ENCODE measurements at places on chromosomes 7 and 10.

GRCh38 chr7:55063633-55064032, 44.8 kb downstream of the EGFR start:
- no peak for DNase-seq

DNA sequence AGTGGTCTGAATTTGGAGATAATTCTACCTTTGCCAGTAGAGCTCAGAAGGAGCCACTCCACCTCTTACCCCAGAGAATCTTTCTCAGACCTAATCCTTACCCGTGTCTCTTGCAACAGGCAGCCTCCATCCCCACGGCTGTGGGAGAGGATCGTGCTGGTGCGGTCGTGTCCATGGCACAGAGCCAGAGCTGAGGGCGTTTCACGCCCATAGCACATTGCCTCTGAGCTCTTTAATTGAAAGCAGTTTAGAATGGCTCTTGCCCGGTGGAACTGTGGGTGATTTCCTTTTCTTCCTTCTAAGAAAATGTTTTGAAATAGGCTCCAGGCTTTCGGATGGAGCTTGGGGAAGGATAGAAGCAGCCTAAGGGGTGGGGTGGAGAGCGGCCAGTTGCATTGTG, 41.5 kb downstream of the PRF1 start:
- DNase-seq = peak; percentile 42

DNA sequence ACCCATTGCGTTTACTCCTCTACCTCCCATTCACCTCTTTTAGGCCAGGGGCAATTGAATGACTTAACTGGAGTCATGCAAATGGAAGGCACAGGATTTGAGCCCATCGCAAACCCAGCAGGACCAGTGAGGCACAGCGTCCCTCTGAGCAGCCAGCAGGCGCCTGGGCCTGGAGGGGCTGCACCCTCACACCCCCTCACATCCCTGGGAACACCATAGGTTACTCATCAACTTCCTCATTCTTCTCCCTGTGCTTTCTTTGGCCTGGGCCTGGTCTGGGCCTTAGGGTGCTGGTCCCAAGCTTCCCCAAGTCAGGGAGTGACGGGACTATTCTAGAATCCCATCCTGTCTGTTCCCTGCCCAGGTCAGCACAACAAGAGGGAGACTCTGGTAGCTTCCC, 169.4 kb upstream of the EEPD1 start:
- no peak for DNase-seq

DNA sequence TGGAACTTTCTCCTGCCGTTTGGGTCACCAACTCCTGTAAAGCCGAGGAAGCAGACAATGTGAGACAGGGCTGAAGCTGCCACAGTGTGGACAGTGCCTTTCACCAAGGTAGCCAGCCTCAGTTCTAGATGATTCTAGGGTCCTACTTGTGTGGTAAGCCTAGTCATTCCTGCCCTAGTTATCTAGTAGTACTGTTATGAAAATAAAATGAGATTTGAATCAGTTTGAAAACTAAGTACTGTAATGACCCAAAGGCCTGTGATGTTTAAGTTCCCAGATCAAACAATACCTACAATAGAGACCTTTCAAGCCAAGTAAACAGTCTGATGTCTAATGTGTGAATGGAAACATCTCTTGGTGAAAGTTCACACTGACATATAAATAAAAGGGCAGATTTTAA, 37.1 kb downstream of the POLL start:
- DNase-seq = no peak

DNA sequence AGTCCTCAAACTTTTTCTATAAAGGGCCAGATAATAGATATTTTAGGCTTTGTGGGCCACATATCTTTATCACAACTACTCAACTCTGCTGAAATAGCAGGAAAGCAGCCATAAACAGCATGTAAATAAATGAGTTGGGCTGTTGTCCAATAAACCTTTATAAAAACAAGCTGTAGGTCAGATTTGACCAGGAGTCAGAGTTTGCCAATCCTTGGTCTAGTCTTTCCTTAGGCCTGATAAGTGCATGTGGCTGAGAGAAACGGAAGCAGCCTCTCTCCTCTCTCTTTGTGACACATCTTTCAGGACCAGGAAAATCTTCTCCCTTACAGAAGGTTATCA, 724.5 kb downstream of the GRID1 start:
- DNase-seq = no peak

DNA sequence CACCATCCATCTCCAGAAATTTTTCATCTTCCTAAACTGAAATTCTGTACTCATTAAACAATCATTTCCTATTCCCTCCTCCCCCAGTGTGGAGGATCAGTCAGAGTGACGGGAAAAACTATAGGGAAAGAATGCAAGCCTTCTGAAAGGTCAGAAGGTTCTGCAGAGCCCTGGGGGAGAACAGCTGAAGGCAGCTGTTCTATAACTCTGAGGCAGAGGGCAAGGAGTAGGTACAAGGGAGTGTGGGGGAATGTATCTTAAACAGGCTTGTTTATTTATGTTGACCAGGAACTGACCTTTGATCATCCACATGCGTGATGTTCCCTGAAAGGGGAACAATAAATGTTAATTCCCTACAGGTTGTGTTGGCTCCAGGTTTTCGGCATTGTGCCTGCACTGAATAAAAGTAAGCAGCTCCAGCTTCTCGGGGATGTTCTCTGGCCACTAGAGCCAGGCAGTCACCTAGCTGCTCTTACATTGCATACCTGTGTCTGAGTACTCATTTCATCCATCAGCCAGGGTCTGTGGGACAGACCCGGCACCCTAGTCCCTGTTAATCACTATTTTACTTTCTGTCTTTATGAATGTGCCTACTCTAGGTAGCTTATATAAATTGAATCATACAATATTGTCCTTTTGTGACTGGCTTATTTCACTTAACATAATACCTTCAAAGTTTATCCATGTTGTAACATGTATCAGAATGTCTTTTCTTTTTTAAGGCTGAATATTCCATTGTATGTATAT, 5.8 kb downstream of the IFIT1 start:
- DNase-seq = no peak

GRCh38 chr10:62021128-62021665, 119.7 kb downstream of the ARID5B start:
- no peak for DNase-seq

- no peak for DNase-seq
These were observed 664.9 kb downstream of the CNTNAP2 start for GRCh38 chr7:146781352-146782116.

GRCh38 chr10:115941361-115941771, 331.6 kb downstream of the GFRA1 start:
- no peak for DNase-seq

DNA sequence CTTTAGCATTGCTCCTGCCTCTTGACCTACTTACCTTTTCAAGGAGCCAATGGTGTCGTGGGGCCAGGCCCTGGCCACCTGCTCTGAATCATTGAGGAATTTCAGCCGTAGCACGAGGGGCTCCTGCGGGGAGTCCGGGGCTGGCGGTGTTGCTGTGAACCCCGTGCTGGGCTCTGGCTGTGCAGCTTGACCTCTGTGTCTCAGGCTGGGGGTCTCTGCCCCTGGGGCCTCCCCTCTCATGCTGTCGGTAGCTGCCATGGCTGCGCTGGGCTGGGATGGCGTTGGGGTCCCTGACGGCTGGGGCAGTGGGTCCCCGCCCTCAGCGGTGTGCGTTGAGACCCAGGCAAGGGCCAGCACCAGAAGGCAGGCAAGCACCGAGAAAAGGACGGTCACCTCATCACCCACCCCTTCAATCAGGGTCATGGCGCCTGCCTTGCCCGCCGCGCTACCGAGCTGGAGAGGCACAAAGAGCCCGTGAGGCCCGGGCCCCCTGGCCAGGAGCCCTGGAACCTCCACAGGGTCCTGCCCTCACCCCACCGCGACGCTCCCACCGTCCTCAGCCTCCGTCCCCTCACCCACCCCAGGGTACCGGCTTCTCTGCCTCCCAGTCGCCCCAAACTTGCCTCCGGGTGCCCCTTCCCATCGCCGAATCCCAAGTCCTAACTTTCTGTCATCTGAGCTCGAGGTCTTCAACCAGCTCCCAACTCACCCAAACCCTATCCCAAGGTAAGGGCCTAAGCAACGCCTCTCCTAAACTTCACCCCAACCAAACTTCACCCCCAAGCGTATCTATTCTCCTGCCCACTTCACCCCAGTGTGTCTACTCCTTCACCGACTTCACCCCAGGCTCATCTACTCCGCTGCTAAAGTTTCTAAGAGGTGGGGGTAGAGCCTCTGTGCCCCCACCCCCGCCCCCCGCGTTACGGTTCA, 887 bp downstream of the TMUB1 start:
- no peak for DNase-seq

DNA sequence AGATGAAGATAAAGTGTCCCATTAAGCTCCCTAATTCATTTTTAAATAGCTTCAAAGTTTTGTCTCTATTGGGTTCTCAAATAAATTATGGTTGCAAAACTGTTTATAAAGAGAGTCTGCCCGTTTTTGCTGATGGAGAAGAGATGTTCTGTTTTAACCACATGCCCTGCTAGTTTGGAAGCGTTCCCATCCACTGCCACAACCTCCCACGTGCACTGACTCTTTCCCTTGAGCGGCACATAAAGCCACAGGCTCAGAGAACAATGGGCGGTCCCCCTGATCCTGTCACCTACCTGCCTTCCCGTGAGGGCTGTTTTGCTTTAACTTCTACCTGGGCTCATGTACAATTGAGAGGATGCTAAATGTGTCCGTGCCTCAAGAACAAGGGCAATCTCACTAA, 65.5 kb downstream of the CPVL start:
- DNase-seq = peak; percentile 70

DNA sequence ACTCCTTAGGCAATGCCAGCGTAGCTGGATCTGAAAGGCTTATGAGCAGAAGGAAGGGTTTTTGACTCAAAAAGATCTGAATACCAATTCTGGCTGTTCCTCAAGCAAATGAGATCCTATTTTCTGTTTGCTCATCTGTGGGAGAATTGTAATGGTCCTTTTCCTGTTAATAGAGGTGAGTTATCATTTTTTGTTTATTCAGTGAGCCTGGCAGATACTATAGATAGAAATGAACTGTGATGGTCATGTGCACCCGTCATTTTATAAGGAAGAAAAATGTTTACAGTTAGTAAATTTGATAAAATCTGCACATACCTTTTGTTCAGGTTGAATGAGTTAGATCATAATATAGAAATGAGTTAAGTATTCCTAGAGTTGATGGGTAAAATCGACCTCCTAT, 97.7 kb downstream of the ACTR3B start:
- no peak for DNase-seq

DNA sequence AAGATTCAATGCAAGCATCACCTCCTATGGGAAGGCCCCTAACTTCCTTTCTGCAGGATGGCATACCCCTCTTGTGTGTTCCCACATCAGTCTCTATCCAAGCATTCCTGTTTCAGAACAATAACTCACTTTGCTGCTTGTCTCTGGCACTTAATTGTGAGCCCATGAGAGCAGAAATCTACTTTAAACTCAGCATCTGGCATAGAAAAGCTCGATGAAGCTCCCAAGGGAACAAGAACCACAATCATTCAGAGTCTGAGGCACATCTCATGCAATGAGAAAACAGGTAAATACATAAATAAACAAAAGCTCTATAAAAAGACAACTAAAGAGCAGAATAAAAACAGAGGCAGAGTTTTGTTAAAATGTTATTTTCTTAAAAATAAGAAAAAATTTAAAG, 66.2 kb downstream of the VPS41 start:
- no peak for DNase-seq

DNA sequence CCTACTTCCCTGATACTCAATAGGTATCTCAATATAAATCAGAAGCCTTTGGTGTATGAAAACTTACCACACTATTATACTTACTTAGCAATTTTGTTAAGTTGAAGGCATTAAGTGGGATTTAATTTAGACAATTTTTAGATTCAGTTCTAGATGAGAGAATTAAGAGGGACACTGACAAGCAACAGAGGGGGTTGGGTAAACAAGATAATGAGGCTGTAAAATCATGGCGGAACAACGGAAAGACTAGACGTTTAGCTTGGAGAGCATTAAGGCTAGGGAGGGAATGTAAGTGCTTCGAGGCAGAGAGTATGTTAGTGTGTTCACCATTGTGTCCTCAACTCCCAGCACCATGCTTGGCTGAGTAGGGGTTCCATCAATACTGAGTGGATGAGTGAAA, 71.3 kb downstream of the DENND11 start:
- peak; percentile 71 for DNase-seq

GRCh38 chr10:110405380-110405779, 92.3 kb upstream of the DUSP5 start:
- DNase-seq = no peak

DNA sequence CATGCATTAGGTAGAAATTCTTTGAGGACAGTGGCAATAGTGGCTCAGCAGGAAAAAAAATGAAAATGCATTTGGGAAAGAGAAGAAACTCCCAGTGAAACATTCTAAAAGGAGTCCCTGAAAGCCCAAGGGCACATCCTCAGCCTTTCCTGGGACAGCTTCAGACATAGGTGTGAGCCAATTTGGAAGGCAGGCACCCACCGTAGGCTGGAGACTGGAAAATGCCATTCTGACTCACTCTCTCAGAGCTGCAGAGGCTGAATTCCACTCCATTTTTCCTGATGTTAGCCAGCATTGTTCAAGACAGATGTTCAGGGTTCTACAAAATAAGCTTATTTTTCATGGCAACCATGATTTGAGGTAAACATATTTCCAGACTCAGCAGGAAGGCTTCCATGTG, 379.0 kb upstream of the FZD8 start:
- no peak for DNase-seq

DNA sequence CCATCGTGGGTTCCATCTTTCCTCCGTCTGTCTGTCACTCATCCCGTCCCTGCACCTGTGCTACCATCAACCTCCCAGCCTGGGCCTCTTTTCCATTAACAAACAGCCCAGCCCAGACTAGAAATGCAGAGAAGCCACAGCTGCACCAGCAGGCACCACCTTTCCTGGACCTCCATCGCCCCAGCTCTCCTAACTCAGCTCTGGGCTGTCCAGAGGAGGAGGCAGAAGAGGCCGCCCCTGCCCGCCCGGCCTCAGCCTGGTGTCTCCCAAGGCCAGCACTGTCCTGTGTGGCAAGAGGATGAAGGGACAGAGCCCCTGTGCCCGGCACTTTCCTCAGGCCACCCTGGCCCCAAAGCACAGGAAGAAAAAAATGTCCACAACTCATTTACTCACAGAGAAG, 225.6 kb downstream of the PTPRN2 start:
- DNase-seq = no peak

GRCh38 chr7:107029061-107029763, 15.3 kb upstream of the PRKAR2B start:
- DNase-seq = peak; percentile 34

DNA sequence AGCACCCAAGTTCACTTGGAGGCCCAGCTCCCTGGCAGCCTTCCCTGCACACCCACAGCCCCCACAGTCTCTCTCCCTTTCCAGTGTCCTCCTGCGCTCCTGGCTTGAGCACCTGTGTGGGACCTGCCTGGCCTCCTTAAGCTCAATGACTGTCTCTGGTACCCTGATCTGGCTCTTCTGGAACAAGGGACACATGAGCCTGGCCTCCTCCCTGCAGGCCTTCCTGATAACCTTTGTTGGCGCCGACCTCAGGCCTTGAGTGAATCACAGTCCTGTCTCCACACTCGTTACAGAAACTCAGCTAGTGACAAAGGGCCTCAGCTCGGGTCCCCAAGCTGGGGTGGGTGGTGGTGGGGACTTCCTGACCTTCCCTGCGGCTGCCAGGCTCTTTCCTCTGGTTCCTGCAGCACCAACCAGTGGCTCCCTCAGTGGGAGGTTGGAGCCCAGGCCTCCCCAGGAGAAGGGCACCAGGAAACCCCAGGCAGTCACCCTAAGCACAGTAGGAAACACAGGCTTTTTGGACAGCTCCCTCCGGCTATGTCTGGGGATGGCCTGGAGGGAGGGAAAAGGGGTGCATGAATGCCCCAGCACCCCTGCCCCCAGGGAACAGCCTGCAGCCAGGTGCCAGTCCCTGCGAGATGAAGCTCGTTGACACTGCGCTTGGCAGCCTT, 147.3 kb downstream of the SH3PXD2A start:
- DNase-seq = no peak

GRCh38 chr10:93463723-93464476, 18.2 kb downstream of the MYOF start:
- no peak for DNase-seq

- DNase-seq = peak; percentile 19
These were observed 843.6 kb upstream of the POT1 start for GRCh38 chr7:125773113-125773785.

Data from NCI-H69 (cell line).